Nasal cavity respiratory epithelium epithelial cell of viscerocranial mucosa (primary cell): ENCODE measurements at places on chromosomes 1 and 21. TPM values are rescaled to one million over a fixed set of nuclear protein-coding genes. Genes with fewer than 3 reads are reported as not detected.

MIB2 gene
- 68.6 and 97.4 TPM in 2 replicates for total RNA-seq

PDZK1IP1 gene
- total RNA-seq = 0.68 and 12.2 TPM in 2 replicates

ZNF695 gene
- 0.21 and 0.68 TPM in 2 replicates for total RNA-seq

FUCA1 gene
- 12.6 and 21.0 TPM in 2 replicates for total RNA-seq

GPR25 gene
- total RNA-seq = not detected in 2 replicates

ASAP3 gene
- total RNA-seq = 2.7 and 10.5 TPM in 2 replicates

POGZ gene
- 7.2 and 28.2 TPM in 2 replicates for total RNA-seq

PBX1 gene
- total RNA-seq = 1.0 and 18.7 TPM in 2 replicates

BGLAP gene
- under 0.01 and 0.07 TPM in 2 replicates for total RNA-seq

CD53 gene
- not detected in 2 replicates for total RNA-seq

SFPQ gene
- 140 and 236 TPM in 2 replicates for total RNA-seq

PTGS2 gene
- 65.2 and 99.1 TPM in 2 replicates for total RNA-seq

TARS2 gene
- total RNA-seq = 24.6 and 46.8 TPM in 2 replicates

LEMD1 gene
- total RNA-seq = 1.5 and 6.8 TPM in 2 replicates

BSND gene
- total RNA-seq = under 0.01 TPM in 2 replicates

CD5L gene
- total RNA-seq = not detected in 2 replicates

AK5 gene
- total RNA-seq = not detected in 2 replicates

AIM2 gene
- not detected in 2 replicates for total RNA-seq

SUSD4 gene
- under 0.01 and 1.1 TPM in 2 replicates for total RNA-seq

HES5 gene
- total RNA-seq = 0.28 and 3.1 TPM in 2 replicates

SYNC gene
- total RNA-seq = 1.7 and 10.9 TPM in 2 replicates

EPB41 gene
- total RNA-seq = 29.7 and 54.7 TPM in 2 replicates

ARHGEF19 gene
- total RNA-seq = 5.1 and 11.0 TPM in 2 replicates

ACKR1 gene
- not detected in 2 replicates for total RNA-seq

KRTAP19-3 gene
- not detected in 2 replicates for total RNA-seq

HES2 gene
- 174 and 222 TPM in 2 replicates for total RNA-seq

ZNF593OS gene
- not detected in 2 replicates for total RNA-seq

TTC13 gene
- total RNA-seq = 14.7 and 16.0 TPM in 2 replicates

ARTN gene
- 24.5 and 28.7 TPM in 2 replicates for total RNA-seq

NTMT2 gene
- not detected in 2 replicates for total RNA-seq

CR1L gene
- total RNA-seq = not detected in 2 replicates

RAP1GAP gene
- 2.6 and 4.1 TPM in 2 replicates for total RNA-seq

RAVER2 gene
- 8.5 and 15.8 TPM in 2 replicates for total RNA-seq

PRAMEF4 gene
- not detected in 2 replicates for total RNA-seq

RHBDL2 gene
- 5.1 and 16.2 TPM in 2 replicates for total RNA-seq

TEKT2 gene
- total RNA-seq = under 0.01 and 0.14 TPM in 2 replicates

PTGFRN gene
- 183 and 326 TPM in 2 replicates for total RNA-seq

ZBTB8A gene
- total RNA-seq = 10.6 and 11.3 TPM in 2 replicates

PTGER3 gene
- total RNA-seq = under 0.01 TPM in 2 replicates

TP53BP2 gene
- 16.4 and 22.9 TPM in 2 replicates for total RNA-seq

LELP1 gene
- total RNA-seq = not detected in 2 replicates

KCNT2 gene
- 0.34 and 0.50 TPM in 2 replicates for total RNA-seq

HES3 gene
- not detected in 2 replicates for total RNA-seq

TTC4 gene
- 29.3 and 32.8 TPM in 2 replicates for total RNA-seq

SAMD11 gene
- under 0.01 TPM in 2 replicates for total RNA-seq

TIE1 gene
- total RNA-seq = 0.14 and 0.34 TPM in 2 replicates

DNASE2B gene
- total RNA-seq = not detected in 2 replicates

SELL gene
- total RNA-seq = not detected in 2 replicates

GBP4 gene
- under 0.01 and 0.36 TPM in 2 replicates for total RNA-seq

KCNQ4 gene
- under 0.01 and 0.07 TPM in 2 replicates for total RNA-seq

GBP7 gene
- not detected in 2 replicates for total RNA-seq

GPX7 gene
- total RNA-seq = 2.0 and 2.7 TPM in 2 replicates

ECM1 gene
- 5.1 and 7.0 TPM in 2 replicates for total RNA-seq

MTMR11 gene
- 1.7 and 3.1 TPM in 2 replicates for total RNA-seq

BATF3 gene
- under 0.01 and 0.14 TPM in 2 replicates for total RNA-seq

KCNJ15 gene
- total RNA-seq = 0.68 and 11.6 TPM in 2 replicates

OR6N1 gene
- total RNA-seq = not detected in 2 replicates

ADCY10 gene
- under 0.01 TPM in 1 of 2 replicates, not detected in the other for total RNA-seq
